ENCODE measurements at places on chromosomes 6 and 20. TPM values are rescaled to one million over a fixed set of nuclear protein-coding genes. Genes with fewer than 3 reads are reported as not detected.

GRCh38 chr6:155406801-155407200 is 48.8 kb downstream of the NOX3 start:
- no peak for DNase-seq

The TRIM10 gene
- not detected for polyA plus RNA-seq

- no peak for DNase-seq
These were observed 156.2 kb upstream of the PLCB4 start for GRCh38 chr20:8912731-8913130.

DNA sequence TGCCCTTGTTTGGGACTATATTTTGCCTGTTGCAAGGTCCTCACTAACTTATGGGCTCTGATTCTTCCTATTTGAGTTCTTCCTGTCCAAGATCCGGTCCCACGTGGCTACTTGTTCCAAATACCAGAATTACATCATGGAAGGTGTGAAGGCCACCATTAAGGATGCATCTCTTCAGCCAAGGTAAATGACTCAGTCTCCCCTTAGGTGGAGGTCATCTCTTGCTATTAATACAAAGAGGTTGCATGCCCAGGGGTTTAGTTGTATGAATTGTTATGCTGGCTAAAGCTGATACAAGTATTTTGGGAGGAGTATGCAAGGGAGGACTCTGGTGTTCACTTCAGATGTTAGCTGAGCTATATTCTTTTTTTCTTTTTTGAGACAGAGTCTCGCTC is 9.1 kb downstream of the RNF114 start:
- no peak for DNase-seq

The TREM2 gene
- 1.1 TPM for polyA plus RNA-seq

- DNase-seq: no peak
These were observed 2.2 kb upstream of the COL11A2 start for GRCh38 chr6:33194431-33194979.

The CDSN gene
- polyA plus RNA-seq: not detected

The DLL1 gene
- not detected for polyA plus RNA-seq

The ESR1 gene
- polyA plus RNA-seq: 0.24 TPM

DNA sequence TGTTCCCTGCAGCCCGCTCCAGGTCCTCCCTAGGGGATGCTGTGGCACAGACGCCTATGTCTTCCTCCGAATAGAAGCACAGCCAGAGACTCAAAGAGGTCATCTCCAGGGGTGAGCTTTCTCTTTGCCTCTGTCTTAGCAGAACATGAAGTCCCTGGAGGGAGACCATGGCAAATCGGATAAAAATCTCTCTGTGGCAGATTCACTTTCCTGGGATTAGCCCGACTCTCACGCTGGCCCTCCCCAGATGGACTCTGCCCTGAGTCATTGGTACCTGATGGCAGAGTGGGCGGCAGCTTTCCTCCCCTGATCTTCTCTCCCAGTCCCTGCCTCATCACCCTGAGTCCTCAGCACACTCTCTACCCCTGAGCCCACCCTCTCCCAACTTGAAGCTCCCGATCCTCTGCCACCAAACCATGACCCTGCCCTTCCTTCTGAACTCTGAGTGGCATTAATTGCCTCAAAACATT is 58.0 kb upstream of the CCDC167 start:
- DNase-seq: no peak

DNA sequence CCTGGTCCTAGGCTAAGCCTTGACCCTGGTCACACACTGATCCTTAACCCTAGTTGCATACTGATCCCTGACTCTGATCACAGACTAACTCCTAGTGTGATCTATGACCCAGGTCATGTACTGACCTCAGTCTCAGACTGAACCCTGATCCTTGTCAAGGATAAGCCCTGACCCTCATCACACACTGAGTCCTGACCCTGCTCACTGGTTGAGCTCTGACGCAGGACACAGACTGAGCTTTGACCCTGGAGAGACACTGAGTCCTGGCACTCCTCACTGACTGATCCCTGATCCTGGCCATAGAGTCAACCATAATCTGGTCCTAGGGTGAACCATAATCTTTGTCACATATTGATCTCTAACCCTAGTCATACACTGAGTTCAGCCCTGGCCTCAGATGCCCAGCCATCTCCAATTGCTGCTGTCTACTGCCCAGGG is 37.9 kb downstream of the KCNB1 start:
- DNase-seq: no peak

DNA sequence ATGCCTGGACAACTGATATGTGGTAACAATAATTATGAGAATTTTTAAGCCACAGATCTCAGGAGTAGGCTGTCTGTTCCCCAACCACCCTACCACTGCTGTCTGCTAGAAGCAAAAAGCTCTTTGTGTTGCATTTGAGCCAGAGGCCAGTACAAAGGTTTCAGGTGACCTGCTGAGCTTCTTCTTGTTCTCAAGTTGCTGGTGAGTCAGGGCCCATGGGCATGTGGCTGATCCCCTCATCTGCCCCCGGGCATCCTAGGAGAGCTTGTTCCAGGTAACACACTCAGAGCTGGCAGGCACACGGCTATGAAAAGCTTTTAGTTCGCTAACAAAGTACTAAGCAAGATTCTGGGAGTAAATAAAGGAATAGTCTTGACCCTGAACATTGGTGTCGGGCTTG is 285.3 kb downstream of the CDC5L start:
- DNase-seq: no peak

The C6orf163 gene
- polyA plus RNA-seq: not detected

DNA sequence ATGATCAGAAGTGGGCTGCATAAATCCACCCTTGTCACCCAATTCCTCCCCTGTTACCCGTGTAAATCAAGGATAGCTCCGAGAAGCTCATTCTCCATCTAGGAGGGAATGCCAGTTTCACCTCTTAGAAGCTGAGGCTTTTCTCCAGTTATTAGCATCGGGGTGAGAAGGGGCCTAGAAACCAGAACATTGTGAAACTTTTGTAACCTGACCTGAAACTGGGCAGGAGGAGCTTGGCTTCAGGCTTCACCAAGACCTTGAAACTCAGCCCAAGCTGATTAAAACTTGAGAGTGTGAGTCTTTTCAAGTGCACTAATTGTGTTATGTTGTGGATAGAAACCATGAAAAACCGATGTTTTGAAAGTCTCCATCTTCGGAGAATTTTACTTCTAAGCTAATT is 103.1 kb downstream of the BMP2 start:
- DNase-seq: no peak

GRCh38 chr20:8583566-8584043 is 451.5 kb downstream of the PLCB1 start:
- DNase-seq: no peak

The LRRC1 gene
- polyA plus RNA-seq: 1.6 TPM

DNA sequence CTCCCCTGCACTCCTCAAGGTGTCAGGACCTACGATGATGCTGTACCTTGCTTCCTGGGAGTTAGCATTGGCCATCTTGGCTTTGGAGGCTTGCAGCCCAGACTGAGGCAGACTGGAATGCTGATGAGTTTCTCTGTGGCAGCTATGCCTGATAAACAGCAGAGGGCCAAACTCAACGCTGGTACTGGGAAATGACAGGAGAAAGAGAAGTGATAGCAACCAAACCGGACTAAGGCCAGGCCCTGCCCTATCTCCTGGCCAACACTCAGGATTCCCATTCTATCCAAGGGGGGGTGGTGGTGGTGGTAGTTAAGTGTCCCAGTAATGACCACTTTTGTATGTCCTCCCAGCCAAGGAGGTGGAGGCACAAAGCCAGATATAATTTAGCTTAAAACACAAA is 90.0 kb upstream of the DTNBP1 start:
- no peak for DNase-seq

- DNase-seq: peak; percentile 56
These were observed 6.2 kb upstream of the SGK1 start for GRCh38 chr6:134324141-134324540.

GRCh38 chr20:31430568-31431115 is 9.8 kb upstream of the DEFB123 start:
- DNase-seq: no peak

The PNPLA1 gene
- polyA plus RNA-seq: 3.5 TPM

DNA sequence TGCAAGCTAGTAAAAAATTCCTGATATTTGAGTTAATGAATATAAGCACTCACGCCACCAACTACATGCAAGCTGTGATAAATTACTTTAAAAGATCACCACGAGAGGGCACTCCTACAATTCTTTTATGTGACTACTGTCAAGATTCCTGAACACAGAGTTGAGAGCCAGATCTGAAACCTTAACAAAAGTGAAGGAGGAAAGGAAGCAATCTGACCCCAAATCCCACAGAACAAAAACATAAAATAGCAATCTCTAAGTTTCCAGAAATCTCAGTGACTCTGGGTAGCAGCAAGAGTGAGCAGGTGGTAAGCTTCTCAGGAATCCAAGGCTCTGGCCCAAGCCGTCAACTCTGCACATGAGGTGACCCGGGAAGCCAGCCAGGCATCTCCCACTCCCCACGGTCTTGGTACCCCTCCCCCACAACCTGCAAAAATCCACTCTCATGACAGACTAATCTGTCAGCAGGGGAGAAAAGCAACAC is 55.1 kb downstream of the STAU1 start:
- peak; percentile 45 for DNase-seq

GRCh38 chr6:160238761-160239751 is 19.6 kb downstream of the SLC22A2 start:
- no peak for DNase-seq

DNA sequence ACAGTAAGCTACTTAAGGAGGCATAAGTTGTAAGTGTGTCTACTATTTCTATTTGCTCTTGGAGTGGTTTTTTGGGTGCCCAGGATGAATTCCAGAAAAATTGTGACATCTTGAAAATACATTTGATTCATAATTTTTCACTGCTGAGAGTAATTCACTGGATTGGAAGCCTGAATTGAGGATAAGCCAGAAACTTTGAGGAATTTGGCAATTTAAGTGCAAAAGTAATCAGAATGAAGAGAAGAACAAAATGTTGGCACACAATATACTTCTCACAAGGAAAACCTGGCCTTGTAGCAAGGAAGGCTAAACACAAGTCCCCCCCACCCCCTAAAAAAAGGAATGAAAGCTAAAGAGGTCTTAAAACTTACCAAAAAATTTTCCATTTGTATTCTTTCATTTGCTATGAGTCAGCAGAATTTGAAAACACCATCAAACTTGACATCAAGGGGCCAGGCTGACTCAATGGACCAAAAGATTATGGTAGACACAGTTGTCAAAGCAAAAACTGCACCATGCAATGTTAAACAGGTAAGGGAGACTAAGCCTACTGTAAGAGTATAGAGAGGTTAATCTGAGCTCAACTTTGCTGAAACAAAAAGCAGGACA is 840.0 kb downstream of the FRK start:
- no peak for DNase-seq

The GSTA3 gene
- polyA plus RNA-seq: not detected

The HACE1 gene
- polyA plus RNA-seq: 2.7 TPM
